Stimulated activated CD8-positive, alpha-beta memory T cell treated with anti-CD3 and anti-CD28 coated beads, Interleukin-7, amount 100 ng/mL, for 24 hours (primary cell): ENCODE measurements at places on chromosomes 13 and 19.
A peak's percentile ranks its signal among the peaks of the same experiment; 100 is the strongest.

DNA sequence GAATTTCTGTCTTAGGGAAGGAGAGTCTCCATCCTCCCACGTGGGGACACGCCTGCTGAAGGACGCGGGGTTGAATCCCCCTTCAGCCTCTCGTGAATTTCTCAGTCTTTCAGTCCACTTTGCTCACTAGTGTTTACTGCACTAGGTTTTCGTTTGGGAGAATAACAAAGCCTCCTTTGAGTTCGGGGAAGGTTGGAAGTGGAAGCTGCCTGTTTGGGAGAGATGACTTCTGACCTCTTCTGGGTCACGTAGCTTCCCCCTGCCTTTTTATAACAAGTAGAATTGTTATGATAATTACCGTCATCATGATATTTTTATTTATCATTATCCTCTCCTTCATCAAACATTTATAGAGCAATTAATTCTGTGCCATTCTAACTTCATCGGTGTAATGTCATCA is 60.7 kb downstream of the ATP11A start:
- DNase-seq = no peak

DNA sequence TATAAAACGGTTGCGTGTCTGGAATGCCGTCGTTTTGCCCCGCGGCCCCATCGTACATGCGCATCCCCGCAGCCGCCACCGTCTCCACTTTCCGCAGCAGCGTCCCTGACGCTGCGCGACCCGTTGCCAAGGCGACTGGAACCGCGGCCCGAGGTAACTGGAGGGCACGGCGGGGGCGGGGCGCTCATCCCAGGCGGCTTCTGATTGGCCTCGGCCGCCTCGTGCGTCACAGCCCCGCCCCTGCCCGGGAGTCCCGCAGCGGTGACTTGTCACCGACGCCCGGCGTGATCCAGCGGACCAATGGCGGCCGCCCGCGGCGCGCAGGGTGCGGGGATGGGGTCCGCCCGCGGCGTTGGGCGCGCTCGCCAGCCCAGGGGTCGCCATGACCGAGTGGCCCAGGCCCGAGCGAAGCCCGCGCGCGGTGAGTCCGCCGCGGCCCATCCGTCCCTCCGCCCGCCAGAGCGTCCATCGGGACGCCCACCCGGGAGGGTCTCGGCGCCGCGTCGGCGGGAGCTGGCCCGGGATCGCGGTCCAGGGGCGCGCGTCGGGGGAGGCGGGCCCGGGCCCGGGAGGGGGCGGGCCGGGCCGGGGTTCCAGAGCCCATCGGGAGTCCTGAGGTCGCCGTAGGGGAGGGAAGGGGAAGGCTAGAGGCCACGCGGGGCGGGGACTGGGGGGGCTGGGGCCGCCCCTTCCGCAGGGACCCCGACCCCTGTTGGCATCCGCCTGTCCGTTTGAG is at the start of gene ZSCAN1:
Gene ZSCAN1, plus strand, starts transcription at position 285 of the 736 bp plus-strand sequence. CDS start 3,812 bp downstream, outside the sequence.
- DNase-seq = peak; percentile 8

GRCh38 chr13:111346101-111346680 is 25.7 kb downstream of the TEX29 start:
- DNase-seq = no peak

GRCh38 chr13:109182777-109183465 is 553.5 kb downstream of the MYO16 start:
- DNase-seq = no peak

- DNase-seq = no peak
These were observed 39.6 kb downstream of the NUMBL start for GRCh38 chr19:40650749-40651305.

DNA sequence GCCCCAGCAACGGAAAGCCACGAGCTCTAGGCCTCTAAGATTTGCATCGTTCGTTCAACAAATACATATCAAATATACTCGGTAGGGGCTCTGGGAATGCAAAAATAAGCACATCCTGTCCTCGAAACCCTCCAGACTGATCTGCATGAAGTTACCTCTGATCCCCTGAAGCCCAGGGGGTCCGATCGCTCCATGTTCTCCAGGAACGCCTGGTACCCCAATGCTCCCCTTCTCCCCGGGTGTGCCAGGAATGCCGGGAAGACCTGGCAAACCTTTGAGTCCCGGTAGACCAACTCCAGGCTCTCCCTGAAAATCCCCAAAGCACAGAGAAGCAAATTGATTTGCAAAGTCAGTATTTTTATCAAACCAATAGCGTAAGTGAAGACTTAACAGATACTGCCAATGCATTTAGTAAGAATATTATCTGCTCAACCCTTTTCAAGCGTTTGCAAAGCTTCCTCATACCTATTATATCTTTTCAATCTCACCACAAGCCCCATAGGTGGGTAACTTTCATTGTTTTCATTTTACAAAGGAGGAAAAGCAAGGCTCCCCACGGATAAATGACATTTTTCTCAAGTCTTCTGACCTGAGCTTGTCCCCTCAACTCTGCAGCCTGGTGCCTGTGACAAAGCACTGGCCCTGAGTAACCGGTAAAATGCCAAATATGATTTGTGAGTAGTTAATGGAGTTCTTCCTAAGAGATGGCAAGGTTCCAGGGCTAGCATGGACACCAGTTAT is 127.7 kb downstream of the COL4A1 start:
- DNase-seq = no peak

- no peak for DNase-seq
These were observed 164.6 kb downstream of the FGF14 start for GRCh38 chr13:102237230-102237629.

DNA sequence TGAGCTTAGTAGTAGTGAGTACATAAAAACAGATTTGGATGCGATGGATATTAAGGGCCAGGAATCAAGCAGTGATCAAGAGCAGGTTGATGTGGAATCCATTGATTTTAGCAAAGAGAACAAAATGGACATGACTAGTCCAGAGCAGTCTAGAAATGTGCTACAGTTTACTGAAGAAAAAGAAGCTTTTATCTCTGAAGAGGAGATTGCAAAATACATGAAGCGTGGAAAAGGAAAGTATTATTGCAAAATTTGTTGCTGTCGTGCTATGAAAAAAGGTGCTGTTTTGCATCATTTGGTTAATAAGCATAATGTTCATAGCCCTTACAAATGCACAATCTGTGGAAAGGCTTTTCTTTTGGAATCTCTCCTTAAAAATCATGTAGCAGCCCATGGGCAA is 11.4 kb downstream of the CHAMP1 start:
- DNase-seq = no peak

- DNase-seq = no peak
These were observed 5.6 kb downstream of the KLF16 start for GRCh38 chr19:1857648-1858326.

DNA sequence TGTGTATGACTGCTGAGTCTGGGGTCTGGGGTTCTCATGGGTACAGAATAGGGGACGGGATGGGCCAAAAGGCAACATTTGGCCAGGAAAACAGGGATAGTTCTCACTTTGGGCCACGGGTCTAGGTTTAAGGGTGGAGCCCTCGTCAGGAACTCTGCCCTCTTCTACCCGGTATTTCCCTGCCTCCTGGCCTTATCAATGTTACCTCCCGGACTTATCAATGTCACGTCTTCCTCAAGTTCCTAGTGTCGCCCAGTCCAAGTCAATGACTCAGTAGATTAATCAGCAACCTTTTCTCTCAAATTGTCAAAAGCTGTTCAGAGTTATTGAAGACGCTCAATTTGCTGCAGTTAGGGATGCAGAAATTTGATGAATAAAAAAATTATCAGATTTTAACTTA is 234.8 kb downstream of the B3GLCT start:
- DNase-seq = no peak

DNA sequence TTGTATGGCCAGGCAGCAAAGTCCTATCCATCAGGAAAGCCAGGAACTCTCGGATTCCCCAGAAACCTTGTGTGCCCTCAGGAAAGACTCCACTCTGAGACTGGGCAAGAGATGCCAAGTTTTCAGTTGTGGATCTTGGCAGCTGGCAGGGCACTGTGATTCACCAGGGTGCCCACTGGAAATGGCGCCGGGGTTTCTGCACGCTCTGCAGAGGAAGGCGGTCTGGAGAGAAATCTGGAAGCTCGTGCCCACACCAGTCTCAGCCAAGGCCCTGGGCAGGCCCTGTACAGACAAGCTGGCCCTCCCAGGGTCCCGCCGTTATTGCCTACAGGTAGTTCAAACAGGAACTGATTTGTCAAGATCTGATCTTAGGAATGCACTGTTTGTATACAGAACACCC is 4.9 kb downstream of the NAPA start:
- no peak for DNase-seq

GRCh38 chr19:18197306-18197705 is 4.3 kb downstream of the MPV17L2 start:
- no peak for DNase-seq

GRCh38 chr19:392375-392970 is 16.5 kb downstream of the C2CD4C start:
- no peak for DNase-seq

- no peak for DNase-seq
These were observed 150.5 kb downstream of the COL4A1 start for GRCh38 chr13:110156301-110157049.
